RPMI8226 (cell line): ENCODE measurements at places on chromosomes 4 and X.

DNA sequence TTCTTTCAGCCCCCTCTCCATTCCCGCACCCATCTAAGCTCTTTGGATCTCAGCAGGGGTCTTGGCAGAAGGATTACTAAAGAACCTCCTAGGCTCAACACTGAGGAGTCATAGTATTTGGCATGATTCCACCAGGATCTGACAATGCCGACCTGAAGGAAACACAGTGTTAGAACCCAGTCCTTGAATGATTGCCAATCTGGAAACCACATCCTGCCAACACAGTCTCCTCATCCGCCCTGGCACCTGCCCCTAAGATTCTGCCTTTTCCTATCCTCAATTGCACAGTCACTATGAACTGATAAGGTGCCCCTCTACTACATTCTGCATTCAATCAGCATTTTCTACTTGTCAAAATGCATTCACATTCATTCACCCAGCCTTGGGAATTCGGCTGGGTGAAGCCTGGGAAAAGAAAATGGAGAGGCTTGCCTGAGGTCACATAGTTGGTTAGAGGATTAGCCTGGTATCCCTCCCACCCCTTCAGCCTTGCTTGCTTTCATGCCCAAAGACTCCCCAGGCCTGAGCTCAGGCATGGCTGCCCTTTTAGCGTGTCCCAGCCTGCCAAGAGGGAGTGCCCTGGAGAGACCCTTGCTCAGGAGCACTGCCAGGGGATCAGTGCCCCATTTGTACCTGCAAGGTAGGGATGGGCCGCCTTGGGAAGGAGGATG lies 2.2 kb upstream of the CLDN2 start:
- peak; percentile 57 for DNase-seq

- DNase-seq: no peak
Observed at GRCh38 chr4:100340512-100341485, 150.5 kb upstream of the DDIT4L start.

DNA sequence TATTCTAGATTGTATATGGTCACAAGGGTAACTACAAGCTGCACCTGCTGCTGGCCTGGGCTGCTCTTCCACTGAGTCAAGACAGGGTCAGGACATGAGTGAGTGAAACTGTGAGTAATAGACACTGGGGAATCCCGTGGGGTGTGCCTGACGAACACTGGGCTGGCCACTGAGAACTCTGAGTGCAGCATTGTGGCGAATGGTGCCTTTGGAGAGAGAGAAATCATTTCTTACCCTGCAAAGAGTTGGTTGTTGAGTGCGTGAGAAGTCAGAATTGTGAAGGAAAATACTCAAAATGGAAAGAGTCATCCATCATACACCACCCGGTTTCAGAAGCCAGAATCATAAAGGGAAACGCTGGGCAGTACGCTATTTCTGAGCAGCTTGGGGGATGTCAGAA lies 43.1 kb upstream of the LSM6 start:
- no peak for DNase-seq

GRCh38 chr4:183797011-183797444 lies 108.1 kb upstream of the STOX2 start:
- DNase-seq: no peak

- DNase-seq: no peak
Observed at GRCh38 chrX:11787564-11787963, 29.5 kb downstream of the MSL3 start.

- no peak for DNase-seq
Observed at GRCh38 chr4:168598191-168598590, 101.3 kb downstream of the PALLD start.

- DNase-seq: no peak
Observed at GRCh38 chrX:110561034-110561433, 202.4 kb downstream of the RTL9 start.

- peak; percentile 67 for DNase-seq
Observed at GRCh38 chrX:989959-990510, 222.4 kb downstream of the CRLF2 start.

- DNase-seq: peak; percentile 77
Observed at GRCh38 chr4:99723612-99724011, 66.0 kb upstream of the C4orf54 start.

DNA sequence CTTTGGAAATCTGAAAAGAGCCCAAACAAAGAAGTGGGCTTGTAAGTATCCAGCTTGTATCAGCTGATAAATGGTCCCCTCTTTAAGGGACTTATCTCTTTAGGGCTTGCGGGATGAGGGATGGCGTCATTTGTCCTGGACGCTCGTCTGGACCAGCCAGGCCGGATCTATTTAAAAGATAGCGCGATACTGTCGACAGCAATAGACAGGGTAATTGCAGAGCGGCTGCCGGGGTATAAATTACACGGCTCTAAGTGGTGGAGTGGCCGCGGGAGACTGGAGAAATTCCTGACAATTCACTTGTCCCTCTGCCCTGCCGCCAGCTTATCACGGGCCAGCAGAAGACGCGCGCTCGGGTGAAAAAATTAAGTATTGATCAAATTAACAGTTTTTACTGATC lies 90.7 kb downstream of the FAM53A start:
- no peak for DNase-seq
